Ovary (tissue), 10 donors: ENCODE measurements at places on chromosomes 7 and 10. TPM values are rescaled to one million over a fixed set of nuclear protein-coding genes. Genes with fewer than 3 reads are reported as not detected.

The STAG3 gene
- total RNA-seq = 0.92 TPM

The ARHGEF5 gene
- total RNA-seq = 10.3 TPM

The VWA2 gene
- not detected for total RNA-seq

The HYAL4 gene
- total RNA-seq = not detected

The DNAJC9 gene
- total RNA-seq = 16.4 TPM

The NPY gene
- total RNA-seq = not detected

The PROSER2 gene
- 6.4 TPM for total RNA-seq

The SLC18A3 gene
- total RNA-seq = not detected

DNA sequence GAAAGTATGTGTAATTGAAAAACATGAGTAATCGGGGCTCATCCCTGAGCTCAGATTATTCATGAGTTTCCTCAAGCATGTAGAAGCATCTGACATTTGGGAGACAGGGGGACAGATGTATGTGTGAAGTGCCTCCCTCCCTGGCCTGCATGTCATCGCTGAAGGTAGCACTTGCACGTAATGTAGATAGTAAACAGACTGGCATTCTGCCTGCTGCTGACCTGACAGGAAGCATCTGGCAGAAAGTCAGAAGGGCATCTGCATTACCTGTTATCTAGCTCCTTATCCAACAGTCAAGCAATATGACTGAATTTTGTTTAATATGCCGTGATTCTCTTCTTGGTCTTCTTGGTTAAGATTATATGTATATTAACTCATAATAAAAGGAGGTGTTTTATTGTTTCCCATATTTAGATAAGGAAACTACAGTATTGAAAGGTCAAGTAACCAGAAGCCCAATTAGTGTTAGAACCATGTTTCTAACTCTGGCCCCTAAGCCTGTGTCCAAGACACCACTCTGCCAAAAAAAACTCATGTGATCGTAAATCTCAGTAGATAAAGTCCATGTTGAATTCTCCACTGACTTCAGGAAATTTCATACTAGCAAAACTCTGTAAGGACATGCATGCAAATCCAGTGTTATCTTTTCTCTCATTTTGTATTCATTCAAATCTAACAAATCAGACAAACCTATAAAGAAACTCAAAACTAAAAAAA is 918.1 kb upstream of the MBL2 start:
- DNase-seq = no peak

DNA sequence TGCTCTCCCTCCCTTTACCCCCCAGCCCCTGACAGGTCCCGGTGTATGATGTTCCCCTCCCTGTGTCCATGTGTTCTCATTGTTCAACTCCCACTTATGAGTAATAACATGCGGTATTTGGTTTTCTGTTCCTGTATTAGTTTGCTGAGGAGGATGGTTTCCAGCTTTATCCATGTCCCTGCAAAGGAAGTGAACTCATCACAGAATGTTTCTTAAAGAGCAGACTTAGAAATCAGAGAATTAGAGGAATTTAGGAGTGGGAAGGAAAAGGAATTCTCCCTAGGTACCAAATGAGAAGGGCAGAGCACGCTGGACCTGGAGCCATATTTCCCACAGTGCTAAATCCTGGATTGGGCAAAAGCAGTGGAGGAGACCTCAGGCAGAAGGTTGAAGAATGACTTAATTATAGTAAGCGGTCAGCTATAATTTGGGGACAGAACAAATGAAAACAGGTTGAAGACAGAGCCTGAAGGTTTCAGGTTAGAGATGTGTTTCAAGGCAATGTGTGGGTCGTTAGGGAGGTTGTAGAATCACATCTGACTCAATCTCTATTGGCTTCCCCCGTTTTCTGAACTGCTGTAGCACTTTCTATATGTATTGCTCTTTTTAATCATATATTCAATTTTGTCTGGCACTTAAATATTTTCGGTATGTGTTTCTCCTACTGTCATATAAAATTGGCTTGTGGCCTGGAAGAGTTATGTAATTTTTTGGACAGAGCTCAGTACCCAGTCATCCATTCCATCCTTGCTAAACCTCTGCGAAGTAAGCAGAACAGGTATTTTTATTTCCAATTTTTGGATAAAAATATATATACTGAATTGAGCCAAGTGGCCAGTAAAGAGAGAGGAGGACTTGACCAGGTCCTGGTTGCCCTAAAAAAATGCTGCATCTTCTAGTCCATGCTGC is 210.5 kb upstream of the KLF6 start:
- no peak for DNase-seq

GRCh38 chr10:70981936-70982335 is 93.6 kb upstream of the PCBD1 start:
- no peak for DNase-seq

DNA sequence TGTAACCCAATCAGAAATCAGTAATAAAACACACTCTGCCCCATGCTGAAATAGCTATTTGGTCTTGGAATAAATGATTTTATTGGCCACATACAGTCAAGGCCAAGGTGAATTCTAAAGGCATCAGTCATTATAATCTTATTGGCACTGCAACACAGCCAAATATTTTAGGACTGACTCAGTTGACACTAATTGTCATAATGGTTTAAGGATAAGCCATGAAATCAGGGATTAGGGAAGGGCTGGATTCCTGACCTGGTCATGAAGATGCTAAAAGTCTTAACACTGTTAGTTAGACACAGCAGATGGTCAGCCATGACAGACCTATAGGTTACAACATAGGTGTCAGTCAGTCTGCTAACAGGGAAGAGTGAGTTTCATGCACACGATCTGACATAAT is 330.3 kb upstream of the NPSR1 start:
- no peak for DNase-seq

DNA sequence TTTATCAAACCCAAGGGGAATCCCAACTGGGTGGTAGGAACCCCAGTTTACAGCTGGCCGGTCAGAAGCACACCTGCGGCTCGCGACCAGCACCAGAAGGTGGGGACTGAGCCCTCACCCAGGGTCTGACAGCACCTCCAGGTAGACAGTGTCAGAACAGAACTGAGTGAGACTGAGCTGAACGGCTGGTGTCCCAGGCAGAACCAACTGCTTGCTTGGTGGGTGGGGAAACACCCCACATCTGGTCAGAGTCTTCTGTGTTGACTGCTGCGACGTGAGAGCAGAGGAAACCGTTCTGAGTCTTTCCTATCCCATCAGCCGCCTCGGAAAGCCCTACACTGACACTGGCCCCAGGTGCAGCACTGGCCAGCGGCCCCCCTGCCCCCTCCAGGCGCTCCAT is 160.7 kb downstream of the MAD1L1 start:
- DNase-seq = no peak

DNA sequence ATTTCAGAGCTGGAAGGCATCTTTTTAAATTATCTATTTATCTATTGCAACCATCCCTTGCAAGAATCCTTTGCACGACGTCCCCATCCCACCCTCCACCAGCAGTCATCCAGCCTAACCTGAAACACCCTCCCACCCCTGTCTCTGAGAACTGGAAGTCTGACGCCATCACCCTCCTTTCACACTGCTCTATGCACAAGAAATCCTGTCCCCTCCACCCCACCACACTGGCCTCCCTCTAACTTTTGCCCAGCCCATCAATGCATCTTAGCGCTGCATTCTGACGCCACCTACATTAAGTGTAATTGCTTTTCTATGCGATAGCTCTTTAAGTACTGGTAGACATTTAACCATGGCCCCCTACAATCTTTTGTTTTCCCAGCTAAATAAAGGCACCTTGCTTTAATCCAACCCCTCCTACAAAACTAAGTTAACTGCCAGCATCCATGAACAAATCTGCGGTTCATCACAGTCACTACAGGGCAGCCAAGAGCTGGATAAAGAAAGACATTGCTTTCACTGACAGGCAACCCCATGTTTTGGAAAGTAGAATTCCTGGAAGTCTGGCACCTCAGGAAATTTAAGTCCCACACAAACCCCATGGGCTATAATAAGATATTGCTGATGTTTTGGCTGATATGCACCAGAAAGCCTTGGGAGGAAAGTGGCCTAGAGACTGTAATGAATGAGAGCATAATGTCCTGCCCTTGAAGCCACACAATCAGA is 128.0 kb downstream of the GLI3 start:
- no peak for DNase-seq

DNA sequence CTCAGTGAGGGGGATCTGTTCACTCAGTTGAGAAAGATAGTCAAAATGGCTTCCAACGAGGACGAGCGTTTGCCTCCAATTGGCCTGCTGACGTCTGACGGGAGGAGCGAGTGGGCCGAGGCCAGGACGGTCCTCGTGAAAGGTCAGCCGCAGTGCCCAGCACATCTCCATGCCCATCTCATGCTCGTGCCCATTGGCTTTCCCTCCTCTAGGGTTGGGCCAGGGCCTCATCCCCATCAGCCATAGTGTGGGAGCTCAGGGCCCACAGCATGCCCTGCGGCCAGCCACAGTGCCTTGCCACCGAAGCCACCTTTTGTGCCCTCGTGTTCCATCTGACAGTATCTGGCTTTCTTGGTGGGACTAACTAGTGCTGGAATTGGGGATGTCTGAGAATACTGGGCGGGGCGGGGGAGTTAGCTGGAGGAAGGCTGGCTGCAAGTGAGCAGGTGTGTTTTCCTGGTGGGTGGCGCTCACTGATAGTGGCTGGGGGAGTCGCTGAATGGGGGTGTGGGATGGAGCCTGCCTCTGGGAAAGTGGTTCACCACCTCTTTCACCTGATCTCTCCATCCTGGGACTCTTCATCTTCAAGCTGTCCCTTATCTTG is 13.9 kb downstream of the CHAT start:
- no peak for DNase-seq

GRCh38 chr10:74794531-74794930 is 31.9 kb upstream of the KAT6B start:
- DNase-seq = no peak

- no peak for DNase-seq
These were observed 86.5 kb upstream of the CELF2 start for GRCh38 chr10:10930979-10931743.

- DNase-seq = no peak
These were observed 10.7 kb upstream of the FHIP2A start for GRCh38 chr10:114810926-114811325.

DNA sequence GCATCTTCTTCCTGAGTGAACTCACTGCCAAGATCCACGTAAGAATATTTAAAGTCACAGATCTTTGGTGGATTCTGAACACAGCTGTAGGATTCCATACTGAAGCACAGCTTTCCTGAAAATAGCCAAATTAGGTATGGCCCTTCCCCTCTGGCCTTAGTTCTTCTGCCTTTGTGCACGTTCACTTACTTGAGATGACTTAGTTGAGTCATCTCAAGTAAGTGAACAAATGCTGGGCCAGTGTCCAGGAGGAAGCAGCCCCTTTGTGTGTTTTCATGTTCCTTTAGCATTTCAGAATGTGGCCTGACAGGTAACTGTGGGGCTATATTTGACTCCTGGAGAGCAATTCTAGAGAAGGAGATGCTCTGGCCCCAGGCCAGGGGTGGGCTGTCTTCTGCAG is 51.5 kb downstream of the CCNY start:
- DNase-seq = no peak

GRCh38 chr10:14605231-14605925 is 169.3 kb downstream of the FAM107B start:
- no peak for DNase-seq
